ENCODE measurements at places on chromosomes 5 and 9.

DNA sequence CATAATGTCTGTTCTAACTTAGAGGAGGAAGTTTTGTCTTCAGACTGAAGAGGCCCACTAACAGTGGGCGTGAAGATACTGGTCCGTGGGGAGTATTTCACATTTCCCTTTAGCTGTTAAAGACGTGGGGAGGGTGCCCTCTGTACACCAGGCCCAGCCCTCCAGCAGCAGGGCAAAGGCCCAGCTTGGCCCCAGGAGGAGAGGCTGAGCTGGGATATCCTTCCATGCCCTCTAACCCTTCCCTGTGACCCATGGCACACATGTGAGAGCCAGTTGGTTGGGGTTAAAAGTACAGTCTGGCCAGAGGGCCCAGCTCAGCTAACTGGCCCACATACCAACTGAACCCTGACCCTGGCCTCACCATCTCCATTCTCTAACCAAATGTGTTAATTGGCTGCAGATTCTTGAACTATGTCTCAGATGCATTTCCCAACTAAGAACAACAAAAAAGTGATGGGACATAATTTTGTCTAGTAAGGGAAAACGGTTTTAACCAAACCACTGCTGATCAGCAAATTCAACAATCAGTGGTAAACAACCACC is 74.4 kb downstream of the LHFPL2 start:
- no peak for DNase-seq

DNA sequence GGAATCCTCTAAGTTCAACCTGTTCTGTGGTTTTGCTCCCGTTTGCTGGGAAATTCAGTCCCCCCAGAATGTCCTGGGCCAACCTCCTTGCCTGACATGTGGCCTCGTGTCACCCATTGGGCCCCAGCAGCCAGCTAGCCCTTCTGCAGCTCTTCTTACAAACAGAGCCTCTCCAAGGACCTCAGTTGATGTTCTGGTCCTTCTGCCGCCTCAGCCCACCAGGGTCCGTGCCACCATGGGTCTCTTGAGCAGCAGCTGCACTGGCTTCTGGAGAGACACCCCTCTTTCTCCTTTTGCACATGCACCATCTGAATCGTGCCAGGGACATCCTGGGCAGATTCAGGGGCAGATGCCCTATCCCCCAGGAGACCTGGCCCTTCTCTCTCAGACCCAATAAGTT is 85.0 kb downstream of the LMX1B start:
- DNase-seq: no peak

GRCh38 chr9:135718616-135719015 is 16.6 kb downstream of the KCNT1 start:
- no peak for DNase-seq

GRCh38 chr9:136499935-136500910 is 17.4 kb upstream of the SEC16A start:
- DNase-seq: no peak

GRCh38 chr9:133499892-133500270 is 21.0 kb upstream of the SLC2A6 start:
- DNase-seq: no peak

- no peak for DNase-seq
Measured at GRCh38 chr9:114196117-114196516, 40.8 kb downstream of the COL27A1 start.
